ENCODE measurements at places on chromosomes 2 and 18.

DNA sequence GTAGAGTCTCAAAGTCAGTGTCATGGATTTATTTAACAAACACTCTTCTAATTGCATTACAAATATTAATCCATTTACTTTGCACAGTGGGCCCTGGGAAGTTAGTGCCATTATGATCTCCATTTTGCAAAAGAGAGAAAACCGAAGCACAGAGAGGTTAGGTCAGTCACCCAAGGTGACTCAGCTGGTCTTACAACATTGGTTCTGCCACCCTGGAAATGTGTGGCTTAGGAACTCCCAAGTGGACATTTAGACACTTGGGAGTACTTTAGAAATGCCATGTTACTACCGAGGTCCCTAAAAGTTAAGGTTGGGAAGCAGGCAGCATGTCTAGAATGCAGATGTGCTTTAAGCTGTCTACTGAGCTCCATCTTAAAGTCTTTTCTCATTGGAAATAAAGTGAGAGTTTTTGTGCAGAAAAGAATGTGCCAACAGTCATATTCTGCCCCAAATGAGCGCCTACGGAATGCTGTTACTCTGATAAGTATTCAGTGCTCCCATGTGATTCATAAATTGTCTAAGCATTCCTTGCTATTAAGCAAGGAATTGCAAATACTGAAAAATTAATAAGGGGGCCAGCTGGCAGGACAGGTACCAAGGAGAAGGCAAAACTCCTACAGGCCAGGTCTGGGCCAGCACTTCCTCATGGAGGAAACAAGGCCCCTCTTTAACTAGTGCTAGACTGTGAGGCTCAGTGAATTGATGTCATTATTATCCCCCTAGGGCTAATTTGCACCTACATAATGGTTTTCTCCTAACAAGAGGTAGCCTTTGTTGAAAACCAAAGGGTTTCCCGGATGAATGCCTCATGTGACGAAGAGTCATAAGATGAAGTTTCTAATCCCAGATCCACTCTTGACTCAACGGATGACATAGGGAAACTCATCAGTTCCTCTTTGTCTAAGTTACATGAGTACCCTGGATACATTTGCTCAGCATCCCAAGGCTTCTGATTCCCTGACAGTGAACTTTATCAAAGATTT, 16.3 kb downstream of the NRP2 start:
- DNase-seq, result no peak

GRCh38 chr2:44053052-44053451, 57.3 kb upstream of the LRPPRC start:
- no peak for DNase-seq

DNA sequence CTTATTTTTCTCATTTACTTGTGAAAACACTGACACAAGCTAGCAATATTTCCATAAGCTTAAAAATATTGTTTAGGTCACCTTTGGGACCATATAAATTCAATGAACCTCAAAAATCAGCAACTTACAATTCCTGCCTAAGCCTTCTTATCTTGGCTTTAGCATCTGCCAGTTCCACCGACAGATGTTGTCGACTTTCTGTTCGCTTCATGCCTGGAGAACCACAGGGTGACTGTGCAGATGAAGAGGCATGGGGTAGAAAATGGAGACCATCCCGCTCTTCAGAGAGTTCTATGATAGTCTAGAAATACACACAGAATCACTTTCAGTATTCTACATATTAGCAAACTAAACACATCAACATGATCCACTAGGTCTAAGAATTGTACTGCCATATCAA, 64.2 kb downstream of the CCDC88A start:
- DNase-seq, result no peak

- no peak for DNase-seq
These were observed 245.8 kb downstream of the PAX3 start for GRCh38 chr2:222052934-222053367.

GRCh38 chr2:98656800-98657199, 48.4 kb downstream of the UNC50 start:
- DNase-seq, result no peak

GRCh38 chr2:134411279-134411827, 157.5 kb downstream of the MGAT5 start:
- no peak for DNase-seq

- DNase-seq, result no peak
These were observed 318.9 kb upstream of the HS6ST1 start for GRCh38 chr2:128637481-128638155.

- DNase-seq, result no peak
These were observed 14.2 kb downstream of the GALNT5 start for GRCh38 chr2:157271590-157272203.

GRCh38 chr2:113791697-113792590, 35.5 kb upstream of the SLC35F5 start:
- no peak for DNase-seq

GRCh38 chr2:27638037-27638637, 9.3 kb downstream of the GPN1 start:
- DNase-seq, result no peak

GRCh38 chr2:161039071-161039470, 121.2 kb upstream of the TANK start:
- DNase-seq, result no peak

DNA sequence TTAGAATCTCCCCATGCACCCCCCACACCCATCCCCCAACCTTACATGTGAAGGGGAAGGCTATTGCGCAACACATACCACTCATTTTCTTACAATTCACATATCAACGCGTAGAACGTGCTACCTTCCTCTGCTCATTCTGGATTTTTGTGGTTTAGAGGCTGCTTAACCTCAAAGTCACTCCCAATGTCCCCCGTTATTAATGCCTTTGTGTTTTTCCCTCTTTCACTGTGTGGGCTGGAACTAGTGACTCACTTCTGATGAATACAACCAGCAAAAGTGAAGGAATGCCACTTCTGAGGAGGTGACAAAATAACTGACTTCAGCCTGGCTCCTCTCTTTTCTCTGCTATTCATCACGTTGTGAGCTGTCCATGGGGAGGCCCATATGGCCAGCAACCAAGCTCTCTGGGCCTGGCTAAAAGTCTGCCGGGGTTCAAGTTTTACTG, 342.5 kb upstream of the NXPH2 start:
- DNase-seq, result no peak

- no peak for DNase-seq
These were observed 808.7 kb upstream of the PIK3C3 start for GRCh38 chr18:41146301-41146700.

DNA sequence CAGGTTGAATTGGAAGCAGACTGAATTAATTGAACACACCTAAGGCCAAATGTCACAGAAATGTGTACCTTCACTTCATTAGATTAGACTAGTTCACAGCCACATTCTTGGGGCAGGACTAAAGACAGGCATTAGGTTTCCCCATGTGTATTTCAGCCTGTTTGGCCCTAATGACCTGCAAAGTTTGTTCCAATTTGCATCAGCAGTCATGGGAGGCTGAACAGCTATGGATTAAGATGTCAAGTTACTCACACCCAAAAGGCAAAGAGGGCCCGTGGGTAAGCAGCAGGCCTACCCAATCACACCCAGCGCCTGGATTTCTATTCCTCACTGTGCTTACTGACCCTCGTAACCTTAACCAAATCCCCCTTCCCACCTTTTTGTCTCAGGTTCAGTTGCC, 99.6 kb upstream of the RIOK3 start:
- no peak for DNase-seq

Data from stimulated activated CD4-positive, alpha-beta T cell treated with anti-CD3 and anti-CD28 coated beads, TNF-alpha, amount 100 ng/mL, for 24 hours (primary cell).